Stimulated activated CD4-positive, alpha-beta T cell treated with anti-CD3 and anti-CD28 coated beads, Interleukin-15, amount 100 ng/mL, for 24 hours (primary cell): ENCODE measurements at places on chromosomes 5 and 9.

GRCh38 chr5:136031711-136032110 lies 2.9 kb downstream of the TGFBI start:
- no peak for DNase-seq

DNA sequence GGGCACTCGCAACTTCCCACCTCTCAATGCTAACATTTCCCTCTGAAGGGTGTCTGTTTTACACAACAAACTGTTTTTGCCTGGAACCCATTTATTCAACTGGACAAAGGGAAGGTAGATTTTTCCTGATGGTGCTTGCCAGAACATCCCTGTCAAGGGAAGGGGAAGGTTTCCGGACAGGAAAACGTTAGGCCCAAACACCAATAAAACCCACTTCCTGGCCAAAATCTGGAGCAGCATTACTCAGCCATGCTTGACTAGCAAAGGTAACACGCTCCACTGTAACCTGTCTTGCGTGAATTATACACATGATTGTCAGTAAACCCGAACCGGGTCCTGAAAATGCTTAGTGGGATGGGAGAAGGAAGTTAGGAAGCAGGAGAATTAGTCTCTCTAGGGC lies 90.2 kb downstream of the SAXO1 start:
- no peak for DNase-seq

- DNase-seq = no peak
These were observed 340.3 kb downstream of the GADD45G start for GRCh38 chr9:89945133-89945532.

DNA sequence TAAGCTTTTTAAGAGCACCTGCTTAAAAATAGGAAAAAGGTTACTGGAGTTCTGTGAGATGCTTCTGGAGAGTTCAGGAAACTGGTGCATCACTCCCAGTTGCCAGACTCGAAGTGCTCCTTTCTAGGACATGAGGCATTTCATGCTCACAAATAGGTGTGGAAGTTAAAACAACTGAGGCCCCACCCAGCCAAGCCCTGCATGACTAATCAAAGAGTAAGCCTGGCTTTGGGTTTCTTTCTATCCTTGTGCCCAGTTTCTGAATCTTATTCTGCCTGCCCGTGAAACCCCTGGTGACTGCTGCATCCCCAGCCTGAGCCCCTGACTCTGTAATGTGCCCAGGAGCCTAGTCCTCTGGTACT lies 7.7 kb downstream of the SPINK9 start:
- no peak for DNase-seq
